ENCODE measurements at places on chromosomes 2 and 18.

DNA sequence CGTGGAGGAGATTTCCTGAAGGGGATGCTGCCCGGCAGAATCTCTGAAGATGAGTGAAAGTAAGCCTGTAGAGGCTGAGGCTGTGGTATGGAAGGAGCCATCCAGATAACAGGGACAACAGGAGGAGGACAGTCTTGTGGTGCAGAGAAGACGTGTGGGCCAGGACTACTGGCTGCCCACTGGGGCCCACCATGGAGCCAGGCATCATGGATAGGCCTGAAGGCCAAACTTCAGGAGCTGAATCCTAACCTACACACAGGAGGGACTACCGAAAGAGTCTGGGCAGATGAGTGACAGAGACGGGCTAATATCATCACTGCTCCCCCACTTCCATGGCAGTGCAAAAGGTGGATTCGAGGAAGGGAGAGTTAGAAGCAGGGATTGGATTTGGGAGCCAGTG is 131.3 kb upstream of the DAPL1 start:
- DNase-seq: no peak

DNA sequence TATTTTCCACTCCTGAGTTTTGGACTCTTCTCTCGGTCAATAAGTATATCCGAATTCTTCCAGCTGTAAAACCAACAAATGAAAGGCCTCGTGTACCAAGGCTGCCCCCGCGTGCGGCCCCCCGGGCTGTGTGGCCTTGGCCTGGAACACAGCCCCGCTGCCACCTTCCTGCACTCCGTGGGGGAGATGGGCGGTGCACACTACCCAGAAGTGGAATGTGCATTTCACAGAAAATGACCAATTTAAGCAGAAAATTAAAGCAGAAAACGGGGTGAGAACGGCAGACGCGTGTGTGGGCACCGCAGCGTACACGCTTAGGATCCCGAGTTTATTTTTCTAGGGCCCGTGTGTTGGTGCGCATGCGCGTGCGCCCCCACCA is 34.4 kb upstream of the ZNF516 start:
- no peak for DNase-seq

DNA sequence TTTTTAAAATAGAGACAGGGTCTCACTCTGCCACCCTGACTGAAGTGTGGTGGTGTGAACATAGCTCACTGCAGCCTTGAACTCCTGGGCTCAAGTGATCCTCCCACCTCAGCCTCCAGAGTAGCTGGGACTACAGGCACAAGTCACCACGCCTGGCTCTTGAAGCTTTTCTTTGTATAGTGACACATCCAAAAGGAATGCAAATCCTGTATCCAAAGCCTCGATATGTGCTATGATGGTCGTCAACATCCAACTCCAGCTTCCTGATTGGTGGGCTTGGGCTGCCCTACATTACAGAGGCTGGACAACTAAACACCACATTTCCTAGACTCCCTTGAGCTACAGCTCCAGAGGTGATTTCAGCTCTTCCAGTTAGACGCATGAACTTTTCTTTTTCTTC is 101.7 kb upstream of the PGAP1 start:
- no peak for DNase-seq

- DNase-seq: no peak
These were observed 136.8 kb downstream of the NCK2 start for GRCh38 chr2:105881286-105882136.

GRCh38 chr2:66581339-66582103 is 146.6 kb downstream of the MEIS1 start:
- DNase-seq: no peak

DNA sequence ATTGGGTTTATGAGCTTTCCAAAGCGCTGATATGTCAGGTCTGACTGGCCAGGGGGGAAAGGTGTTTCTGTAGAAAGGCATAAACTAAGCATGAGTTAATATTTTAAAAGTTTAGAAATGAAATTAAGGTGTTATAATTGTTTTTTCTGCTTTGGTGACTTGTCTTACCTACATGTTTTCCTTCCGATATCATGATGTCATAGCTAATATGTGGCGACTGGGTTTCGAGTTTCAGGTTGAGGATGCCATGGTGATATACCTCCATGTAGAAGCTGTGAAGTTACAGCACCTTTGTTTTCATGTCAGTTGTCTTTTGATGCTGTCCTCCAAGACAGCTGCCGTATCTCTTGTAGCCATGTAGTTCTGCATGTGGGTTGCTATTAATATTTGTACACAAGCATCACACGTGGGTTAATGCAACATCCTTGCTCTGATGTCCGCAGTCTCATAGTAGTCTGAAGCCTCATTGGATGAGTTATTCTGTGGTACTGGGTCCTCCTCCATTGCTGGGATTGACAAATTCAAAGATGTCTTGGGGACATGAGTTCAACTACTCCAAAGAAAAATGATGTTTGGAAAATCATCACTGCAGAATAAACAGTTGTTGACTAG is 230.6 kb downstream of the PRKCE start:
- no peak for DNase-seq

DNA sequence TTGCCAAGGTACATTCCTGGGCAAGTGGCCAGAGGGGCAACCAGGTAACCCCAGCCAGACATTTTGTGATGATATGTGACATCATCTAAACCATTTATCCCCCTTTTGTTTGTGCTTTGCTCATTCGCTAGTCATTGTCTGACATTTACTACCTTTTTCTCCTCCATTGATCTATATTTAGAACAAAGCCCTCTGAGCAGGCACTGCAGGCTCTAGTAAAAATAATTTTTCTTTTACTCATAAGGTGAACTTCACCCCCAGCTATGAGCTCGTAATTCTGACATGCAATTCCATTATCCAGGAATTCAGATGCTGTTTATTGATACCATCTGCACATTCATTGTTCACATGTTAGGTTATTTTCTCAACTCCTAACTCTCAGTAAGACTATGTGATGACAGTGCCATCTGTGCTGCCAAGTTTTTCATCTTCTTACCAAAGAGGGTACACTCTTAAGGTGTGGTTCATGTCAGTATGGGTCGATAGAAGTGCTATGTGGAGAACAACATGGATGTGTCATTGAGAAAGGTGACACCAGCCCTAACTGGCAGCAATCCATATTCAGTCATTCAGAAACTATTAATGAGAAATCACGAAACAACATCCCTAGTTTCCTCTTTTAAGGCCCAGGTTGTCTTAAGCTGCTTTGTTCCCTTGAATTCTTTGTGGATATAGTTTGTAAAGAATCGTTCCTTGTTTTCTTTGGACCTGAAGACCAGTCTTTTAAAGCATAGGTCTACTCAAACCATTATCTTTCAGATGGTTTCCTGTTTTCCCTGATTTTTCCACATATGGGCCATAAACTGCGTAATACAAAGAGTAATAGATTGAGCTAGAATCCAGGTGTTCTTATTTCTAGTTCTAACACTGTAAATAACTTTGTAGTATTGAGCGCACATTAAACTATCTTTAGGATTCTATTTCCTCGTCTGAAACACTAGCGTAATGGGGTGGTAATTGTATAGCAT is 978.1 kb upstream of the CDH2 start:
- DNase-seq: no peak

GRCh38 chr2:180524499-180524898 is 455.9 kb upstream of the UBE2E3 start:
- DNase-seq: no peak

- no peak for DNase-seq
These were observed 12.8 kb upstream of the GNLY start for GRCh38 chr2:85681372-85681763.

DNA sequence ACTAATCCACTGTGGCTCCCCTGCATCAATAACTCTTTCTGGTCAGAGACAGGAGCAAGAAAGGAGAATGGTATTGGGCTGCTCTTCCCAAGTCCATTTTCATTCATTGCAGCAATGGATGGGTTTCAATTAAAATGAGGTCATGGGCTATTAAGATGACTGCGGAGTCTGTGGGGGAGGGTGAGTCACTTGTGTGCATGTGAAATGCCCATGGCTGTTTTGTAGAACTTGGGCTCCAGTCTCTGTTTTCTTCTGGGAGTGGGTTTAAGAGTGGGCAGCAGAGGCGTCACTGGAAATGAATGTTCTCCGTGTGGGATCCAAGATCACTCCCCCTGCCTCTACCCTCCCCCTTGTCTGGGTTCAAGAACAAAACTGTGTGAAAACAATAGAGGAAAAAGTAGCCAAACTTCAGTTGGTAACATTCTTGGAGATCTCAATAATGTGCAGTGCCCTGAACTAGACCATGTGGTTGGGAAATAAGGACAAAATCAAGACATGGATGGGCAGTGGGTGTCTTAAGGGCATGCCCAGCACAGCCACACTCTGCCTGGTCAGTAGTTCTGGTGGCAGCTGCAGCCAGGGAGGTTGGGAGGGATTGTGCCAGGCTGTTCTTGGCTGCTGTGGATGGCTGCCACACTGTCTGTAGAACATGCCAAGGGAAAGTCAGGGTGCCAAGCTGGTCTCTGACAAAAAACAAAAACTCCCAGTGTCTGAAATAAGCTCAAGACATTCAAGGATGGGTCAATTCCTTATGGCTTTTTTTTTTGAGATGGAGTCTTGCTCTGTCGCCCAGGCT is 68.2 kb upstream of the CXCR4 start:
- no peak for DNase-seq

DNA sequence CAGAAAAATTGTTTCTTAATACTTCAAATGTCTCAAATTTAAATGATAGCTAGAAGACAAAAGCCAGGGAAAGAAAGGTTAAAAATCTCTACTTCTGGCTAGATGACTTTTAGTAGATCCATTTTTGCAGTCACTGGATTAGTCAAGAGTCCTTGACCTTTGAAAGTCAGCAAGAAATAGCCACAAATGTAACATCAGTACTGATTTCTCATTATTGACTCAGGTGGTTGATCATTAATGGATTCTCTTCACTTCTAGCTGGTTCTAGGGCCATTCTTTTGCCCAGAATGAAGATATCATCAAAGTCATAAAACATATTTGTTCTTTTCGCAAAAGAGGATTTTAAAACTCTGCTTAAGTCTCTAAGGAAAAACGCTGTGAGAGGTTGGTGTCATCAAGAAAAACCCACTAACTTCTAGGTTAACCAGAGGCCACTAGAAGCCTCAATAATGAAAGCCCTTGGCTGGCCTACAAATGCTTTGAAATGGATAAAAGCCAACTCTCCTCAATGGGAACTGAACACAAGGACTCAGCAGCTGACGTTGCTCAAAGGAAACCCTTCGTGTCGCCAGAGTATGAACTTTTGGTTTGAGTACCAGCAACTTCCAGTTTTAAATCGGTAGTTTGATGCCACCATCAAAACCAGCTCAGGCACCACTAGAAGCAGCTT is 66.3 kb downstream of the IRS1 start:
- no peak for DNase-seq

GRCh38 chr2:120605231-120605935 is 130.3 kb upstream of the GLI2 start:
- no peak for DNase-seq

DNA sequence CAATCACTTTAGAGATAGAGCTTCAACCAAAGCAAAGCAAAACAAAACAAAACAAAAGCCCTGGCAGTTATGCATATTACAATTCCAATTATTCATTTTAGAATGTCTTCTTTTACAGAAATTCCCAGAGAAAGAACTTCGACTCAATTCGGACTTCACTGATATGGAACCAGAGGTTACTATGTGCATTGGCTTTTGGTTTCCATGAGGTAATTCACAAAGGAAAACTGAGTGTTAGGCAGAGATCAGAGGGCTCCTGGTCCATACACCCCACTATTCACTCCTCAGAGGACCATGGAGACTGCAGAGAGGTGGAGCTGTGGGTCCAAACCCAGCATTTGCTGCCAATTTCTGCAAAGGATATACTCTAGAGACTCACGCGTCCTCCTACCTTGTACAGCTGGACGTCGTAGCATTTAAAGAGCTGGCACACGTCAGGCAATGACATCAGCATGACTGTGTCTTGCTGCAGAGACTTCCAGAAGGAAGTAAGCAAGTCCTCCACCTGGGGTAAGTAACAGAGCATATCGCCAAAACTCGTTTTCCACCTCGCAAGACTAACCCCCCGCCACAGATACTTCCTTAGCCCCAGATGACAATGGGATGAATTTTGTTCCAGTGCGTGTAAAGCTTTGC is 31.3 kb upstream of the CREG2 start:
- no peak for DNase-seq

GRCh38 chr2:64711252-64711800 is 57.6 kb upstream of the SERTAD2 start:
- no peak for DNase-seq

- no peak for DNase-seq
These were observed 134.2 kb upstream of the RND3 start for GRCh38 chr2:150621526-150622213.

GRCh38 chr2:187855689-187856088 is 301.5 kb upstream of the TFPI start:
- no peak for DNase-seq

- DNase-seq: no peak
These were observed 76.7 kb downstream of the EMILIN2 start for GRCh38 chr18:2923464-2923863.

DNA sequence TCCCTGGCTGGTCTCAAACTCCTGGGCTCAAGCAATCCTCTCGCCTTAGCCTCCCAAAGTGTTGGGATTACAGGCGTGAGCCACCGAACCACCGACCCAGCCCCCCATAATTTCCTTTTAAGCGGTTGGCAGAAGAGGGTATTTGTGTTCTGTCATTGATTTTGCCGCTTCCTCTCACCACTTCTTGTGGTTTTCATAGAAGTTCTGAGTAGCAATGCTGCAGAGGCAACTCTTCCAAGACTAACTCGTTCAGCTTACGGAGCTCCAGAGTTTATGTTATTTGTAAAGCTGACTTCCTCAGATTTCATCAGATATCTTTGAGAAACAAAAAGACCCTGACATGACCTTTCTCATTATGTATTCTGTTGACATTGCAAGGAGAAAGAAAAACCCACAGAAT is 261.4 kb upstream of the KCNJ3 start:
- no peak for DNase-seq

- no peak for DNase-seq
These were observed 56.8 kb upstream of the TTN start for GRCh38 chr2:178863856-178864620.

- DNase-seq: no peak
These were observed 345.4 kb upstream of the SALL3 start for GRCh38 chr18:78634061-78634696.

DNA sequence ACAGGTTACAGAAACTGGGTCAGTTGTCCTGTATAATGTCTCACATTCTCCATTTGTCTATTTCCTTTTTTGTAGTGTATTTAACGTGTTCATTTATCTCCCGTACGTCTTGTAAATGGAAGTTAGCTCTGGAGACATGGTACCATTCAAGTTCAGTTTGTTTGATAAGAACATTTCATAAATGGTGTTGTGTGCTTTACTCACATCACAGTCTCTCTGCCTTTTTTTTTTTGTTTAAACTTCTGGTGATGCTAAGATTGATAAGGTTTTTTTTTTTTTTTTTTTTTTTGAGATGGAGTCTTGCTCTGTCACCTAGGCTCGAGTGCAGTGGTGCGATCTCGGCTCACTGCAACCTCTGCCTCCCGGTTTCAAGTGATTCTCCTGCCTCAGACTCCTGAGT is 41.7 kb downstream of the UBR3 start:
- no peak for DNase-seq

- DNase-seq: no peak
These were observed 844 bp upstream of the MPV17 start for GRCh38 chr2:27323596-27324285.

DNA sequence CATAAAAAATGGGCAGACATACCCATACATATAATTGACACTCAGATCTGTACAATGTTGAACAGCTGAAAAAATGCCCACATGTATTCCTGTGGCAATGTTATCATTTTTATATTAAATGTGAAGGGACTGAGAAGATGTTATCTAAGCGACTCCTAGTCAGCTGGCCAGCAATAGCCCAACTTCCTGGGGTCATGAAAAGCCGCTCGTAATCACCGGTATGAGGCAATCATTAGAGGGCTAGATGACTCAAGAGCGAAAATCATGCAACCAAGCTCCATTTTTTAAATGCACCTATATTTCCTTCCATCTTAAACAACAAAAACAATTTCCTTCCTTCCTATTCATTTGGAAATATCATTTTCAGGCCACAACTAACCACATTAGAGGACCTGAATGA is 274.6 kb upstream of the CCDC68 start:
- DNase-seq: no peak

Measured in stimulated activated CD8-positive, alpha-beta memory T cell treated with anti-CD3 and anti-CD28 coated beads, Interleukin-2, amount 100 ng/mL, for 1 hour (primary cell).